ENCODE measurements at places on chromosomes 7 and 10.

- DNase-seq: no peak
These were observed 1.5 kb upstream of the POLD2 start for GRCh38 chr7:44124822-44125202.

GRCh38 chr7:35677582-35678356 lies 17.2 kb downstream of the HERPUD2 start:
- DNase-seq: no peak

- DNase-seq: no peak
These were observed 227.7 kb downstream of the SKIDA1 start for GRCh38 chr10:21297603-21298383.

- DNase-seq: no peak
These were observed 129.6 kb upstream of the ANKRD1 start for GRCh38 chr10:91050371-91051034.

- DNase-seq: no peak
These were observed 170.8 kb upstream of the LYZL2 start for GRCh38 chr10:30800368-30800767.
